ENCODE measurements at places on chromosomes 1 and 21.

GRCh38 chr1:222522105-222522915, 25.6 kb downstream of the HHIPL2 start:
- no peak for DNase-seq

DNA sequence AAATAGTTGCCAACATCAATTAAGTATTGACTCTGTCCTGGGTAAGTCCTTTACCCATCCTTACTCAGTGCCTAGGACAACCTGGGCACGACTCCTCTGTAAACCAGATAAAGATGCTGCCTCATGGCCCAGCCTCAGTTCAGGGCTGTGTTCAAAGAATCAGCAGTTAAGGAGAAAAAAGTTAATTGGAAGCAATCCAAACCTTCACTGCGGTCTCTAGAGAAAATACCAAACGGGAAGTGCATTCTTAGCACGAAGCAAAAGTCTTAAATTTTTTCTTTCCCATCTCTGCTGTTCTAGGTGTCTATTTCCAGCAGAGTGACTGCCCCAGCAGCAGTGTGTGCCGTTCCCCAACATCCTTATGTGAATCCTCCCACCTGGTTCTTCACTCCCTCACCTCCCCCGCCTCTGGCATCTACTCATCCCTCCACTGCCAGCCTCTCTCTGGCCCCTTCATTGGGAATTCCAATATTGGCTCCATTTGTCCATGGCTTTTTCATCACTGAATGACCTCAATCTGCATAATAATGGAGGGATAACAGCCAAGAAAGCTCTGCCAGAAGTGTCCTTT, 23.2 kb downstream of the KANK4 start:
- no peak for DNase-seq

- no peak for DNase-seq
Observed at GRCh38 chr21:41133874-41134522, 34.0 kb upstream of the BACE2 start.

DNA sequence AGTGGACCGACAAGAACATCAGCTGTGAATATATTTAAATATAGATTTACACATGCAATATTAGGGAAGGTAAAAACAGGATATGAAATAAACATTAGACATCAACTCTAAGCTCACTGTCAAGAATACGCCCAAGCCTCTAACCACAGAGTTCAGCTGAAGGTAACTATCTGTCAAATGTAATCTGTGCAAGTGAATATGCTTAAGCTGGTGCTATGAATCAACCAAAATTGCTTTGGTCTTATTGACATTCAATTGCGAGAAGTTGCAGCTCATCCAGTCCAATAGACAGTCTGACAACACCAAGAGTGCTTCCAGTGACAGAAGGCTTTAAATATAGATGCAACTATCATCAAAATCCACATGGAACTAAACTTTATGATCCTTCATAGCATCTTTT, 32.3 kb downstream of the USH2A start:
- DNase-seq, result no peak

- no peak for DNase-seq
Observed at GRCh38 chr1:212539737-212540430, 68.7 kb upstream of the ATF3 start.

DNA sequence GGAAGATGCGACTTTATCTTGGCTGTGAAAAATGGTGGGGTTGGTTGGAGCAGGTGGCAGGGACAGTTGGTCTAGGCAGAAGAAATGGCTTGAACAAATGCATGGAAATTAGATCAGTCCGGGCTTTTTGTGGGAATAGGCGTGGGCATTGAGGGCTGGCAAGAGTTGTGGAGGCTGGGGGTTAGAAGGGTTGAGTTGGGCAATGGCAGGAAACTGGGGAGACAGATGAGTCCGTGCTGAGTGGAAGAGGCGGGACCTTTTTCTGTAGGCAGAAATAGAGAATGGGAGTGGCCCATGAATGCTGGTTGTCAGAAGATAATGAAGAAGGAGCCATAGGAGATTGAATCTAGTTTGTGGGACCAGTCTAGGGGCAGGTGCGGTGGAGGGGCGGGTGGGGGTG, 6.9 kb downstream of the PDPN start:
- DNase-seq, result no peak

DNA sequence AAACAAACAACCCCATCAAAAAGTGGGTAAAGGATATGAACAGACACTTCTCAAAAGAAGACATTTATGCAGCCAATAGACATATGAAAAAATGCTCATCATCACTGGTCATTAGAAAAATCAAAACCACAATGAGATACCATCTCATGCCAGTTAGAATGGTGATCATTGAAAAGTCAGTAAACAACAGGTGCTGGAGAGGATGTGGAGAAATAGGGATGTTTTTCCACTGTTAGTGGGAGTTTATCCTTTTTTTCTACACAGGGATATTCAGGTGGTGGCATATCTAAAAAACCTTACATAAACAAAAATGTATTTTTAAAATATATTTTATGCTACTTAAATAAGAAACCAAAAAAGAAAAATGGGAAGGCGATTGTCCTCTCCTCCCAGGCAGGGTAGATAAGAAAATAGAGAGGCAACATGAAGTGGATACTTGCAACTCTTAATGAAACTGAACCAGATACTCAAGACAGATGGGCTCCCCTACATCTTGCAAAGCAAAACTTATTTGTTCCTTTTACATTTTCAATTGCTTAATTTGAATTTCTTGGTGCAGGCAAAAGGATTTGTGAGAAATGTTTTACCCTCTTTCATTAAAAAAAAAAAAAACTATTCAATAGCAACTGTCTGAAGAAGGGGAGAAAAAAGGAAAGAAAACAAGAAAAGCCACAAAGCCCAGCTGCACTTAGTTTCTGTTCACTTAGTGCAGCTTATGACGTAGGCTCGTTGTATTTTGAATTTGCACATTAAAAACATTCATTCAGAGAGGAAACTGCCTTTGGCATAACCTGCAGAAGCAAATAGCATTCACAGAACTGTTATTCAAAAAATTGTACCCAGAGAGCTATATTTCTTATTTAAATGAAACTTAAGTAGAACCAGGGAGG, 36.9 kb upstream of the RGS1 start:
- no peak for DNase-seq

- DNase-seq, result no peak
Observed at GRCh38 chr1:28039341-28039740, 49.1 kb downstream of the EYA3 start.

DNA sequence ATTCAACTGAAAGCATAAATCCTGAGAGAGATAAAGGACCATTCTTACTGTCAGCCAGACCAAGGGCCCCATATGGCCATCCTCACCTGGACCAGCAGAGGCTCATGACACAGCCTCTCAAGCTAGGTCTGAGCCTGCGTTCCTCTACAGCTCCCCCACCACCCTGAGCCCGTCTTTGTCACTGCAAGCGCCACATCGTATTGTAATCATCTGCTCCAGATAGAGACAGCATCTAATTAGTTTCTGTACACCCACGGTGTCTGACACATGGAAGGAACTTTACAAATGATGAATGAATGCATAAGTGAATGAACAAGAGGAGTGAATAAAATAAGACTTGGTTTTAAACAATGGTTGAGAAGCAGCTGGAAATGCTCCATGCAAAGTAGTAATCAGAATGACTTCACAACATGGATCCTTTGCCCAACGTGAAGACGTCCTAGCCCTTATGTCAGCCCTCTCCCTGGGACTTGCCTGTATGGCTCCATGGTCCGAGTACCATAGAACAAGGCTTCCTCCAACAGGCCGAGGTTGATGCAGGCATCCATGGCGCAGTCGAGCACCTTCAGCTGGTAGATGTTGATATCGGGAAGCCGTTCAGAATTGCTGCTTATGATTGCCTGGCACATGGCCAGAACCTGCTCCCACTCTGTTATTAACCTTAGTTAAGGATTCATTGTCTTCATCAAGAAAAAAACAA, 648.9 kb downstream of the SMYD3 start:
- no peak for DNase-seq

- DNase-seq, result no peak
Observed at GRCh38 chr1:63475761-63476160, 47.3 kb downstream of the ITGB3BP start.

- DNase-seq, result no peak
Observed at GRCh38 chr1:172121081-172121717, 279.9 kb downstream of the DNM3 start.

GRCh38 chr1:230849451-230850224, 18.7 kb downstream of the C1orf198 start:
- no peak for DNase-seq

GRCh38 chr1:55318116-55318817, 103.1 kb upstream of the USP24 start:
- DNase-seq, result no peak

- DNase-seq, result no peak
Observed at GRCh38 chr1:187336441-187337168, 507.9 kb downstream of the PLA2G4A start.

DNA sequence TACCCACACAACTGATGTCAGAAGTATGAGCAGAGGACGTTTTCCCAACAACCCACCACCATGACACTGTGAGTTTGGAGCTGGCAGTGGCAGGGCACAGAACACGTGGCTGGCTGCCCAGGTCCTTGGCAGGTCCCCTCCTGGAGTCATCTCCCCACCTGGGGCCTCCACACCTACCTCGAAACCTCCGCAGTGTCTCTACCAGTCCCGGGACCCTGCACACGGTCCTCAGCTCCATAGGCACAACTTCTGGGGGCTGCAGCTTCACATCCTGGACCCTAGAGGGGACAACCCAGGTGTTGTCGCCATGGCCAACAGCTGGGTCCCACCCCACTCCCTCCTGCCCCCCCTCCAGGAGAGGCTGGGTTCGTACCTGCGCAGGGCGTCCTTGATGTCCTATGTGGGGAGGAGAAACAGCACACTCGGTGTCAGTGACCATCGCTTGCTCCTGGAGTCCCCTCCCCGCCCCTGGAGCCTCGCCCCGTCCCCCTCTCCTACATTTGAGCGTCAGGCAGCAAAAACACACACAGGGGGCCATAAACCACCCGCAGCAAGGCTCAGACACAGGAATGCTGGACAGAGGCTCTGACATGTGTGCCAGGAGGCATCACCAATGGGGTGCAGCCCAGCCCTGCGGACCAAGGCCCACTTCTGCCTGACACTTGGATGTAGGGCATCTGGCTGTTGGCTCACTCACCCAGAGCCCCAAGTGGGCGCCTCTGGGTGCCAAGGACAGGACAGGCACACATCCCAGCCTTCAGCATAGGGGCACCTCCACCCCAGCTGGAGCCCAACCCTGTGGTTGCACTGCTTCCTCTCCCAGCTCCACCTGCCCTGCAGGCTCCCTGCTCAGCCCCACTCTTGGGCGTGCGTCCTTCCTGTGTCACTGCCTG, 9.6 kb downstream of the TRIM11 start:
- no peak for DNase-seq

DNA sequence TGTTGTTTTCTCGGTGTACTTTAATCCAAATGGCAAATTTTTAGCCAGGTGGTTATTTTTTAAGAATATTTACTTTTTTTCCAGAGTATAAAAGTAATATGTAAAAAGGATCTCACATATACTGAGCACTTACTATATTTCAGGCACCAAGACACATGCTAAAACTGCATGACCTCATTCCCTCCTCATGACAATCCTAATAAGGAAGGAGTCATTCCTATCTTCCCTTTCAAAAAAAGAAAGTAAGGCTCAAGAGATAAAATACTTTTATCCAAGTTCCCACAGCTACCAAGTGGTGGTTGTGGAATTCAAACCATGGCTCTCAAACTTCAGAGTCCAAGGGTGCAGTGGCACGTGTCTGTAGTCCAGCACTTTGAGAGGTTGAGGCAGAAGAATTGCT, 19.4 kb downstream of the ATP2B4 start:
- no peak for DNase-seq

- DNase-seq, result no peak
Observed at GRCh38 chr1:242556276-242556675, 31.8 kb upstream of the PLD5 start.

DNA sequence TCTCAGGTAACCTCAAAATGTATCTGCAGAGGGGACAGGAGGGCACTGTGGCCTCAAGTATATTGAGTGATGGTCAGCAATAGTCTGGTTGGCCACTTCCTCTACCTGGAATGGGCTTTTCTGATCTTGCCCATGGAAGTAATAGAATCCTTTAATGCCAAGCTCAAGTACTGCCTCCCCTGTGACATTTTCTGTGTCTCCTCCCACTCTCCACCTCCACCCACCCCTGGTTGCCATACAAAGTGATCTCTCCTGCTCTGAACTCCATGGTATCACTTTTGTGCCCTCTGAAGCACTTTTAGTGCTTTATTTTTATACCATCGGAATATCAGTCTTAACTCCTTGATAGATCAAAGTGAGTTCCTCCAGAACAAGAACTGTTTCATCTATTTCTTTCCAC, 9.2 kb upstream of the NOS1AP start:
- DNase-seq, result no peak

DNA sequence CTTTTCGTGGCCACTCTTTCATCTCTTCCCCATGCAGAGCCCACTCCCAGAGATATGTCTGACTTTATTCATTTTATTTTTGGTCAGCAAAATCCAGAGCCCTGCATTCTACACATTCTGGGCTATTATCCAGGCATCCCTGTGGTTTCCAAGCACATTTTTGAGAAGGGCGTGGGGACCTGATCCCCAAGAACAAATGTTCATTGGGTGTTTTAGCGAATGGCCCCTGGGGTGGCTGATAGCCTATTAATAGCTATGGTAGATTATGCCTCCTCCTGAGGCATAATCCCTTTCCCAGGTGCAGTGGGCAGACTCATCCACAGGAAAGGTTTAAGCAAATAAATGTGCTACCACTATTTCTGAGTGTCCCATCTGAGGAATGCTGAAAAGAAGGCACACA, 511.8 kb upstream of the USP24 start:
- DNase-seq, result no peak

GRCh38 chr1:151710187-151710840, 6.3 kb downstream of the CELF3 start:
- peak; percentile 21 for DNase-seq

GRCh38 chr1:222634180-222635013, 16.5 kb downstream of the MIA3 start:
- peak; percentile 72 for DNase-seq

- no peak for DNase-seq
Observed at GRCh38 chr1:221664253-221664652, 77.6 kb downstream of the DUSP10 start.

DNA sequence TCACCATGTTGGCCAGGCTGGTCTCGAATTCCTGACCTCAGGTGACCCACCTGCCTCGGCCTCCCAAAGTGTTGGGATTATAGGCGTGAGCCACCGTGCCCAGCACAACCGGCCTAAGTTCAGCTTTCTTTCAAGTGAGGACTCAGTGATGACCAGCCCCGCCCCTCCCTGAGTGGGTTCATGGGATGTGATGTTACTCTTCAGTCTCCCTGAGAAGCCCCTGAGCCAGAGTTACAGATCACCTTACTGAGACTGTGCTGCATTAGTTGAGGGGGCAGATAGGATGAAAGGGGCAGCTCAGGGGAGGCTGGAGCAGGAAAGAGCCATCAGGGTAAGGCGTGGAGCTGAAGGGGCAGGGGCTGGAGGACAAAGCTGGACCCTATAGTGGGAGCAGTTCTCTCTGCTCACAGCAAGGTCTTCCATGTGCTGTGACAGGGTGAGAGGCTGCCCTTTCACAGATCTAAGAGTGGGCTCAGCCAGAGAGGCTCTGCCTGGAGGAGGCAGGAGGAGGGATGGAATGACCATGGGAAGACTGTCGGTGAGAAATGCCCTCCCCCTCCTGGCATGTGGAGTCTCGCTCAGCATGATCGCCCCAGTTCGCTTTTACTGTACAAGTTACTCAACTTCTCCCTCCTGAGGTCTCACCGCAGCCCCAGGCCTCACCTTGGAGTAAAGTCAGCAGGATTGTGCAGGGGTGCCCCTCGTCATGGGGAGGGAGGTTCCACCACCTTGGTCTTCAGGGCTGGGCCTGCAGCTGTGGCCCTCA, 13.4 kb downstream of the SH2D2A start:
- no peak for DNase-seq

GRCh38 chr1:201295346-201295745, 12.0 kb downstream of the PKP1 start:
- DNase-seq, result no peak

All from activated T-cell treated with anti-CD3 and anti-CD28 coated beads for 4 hours (primary cell).